ENCODE measurements at places on chromosomes 2 and 18.

- DNase-seq, result no peak
Measured at GRCh38 chr18:36312806-36313395, 15.4 kb downstream of the FHOD3 start.

GRCh38 chr2:233060980-233061590 is 943 bp downstream of the INPP5D start:
- no peak for DNase-seq

DNA sequence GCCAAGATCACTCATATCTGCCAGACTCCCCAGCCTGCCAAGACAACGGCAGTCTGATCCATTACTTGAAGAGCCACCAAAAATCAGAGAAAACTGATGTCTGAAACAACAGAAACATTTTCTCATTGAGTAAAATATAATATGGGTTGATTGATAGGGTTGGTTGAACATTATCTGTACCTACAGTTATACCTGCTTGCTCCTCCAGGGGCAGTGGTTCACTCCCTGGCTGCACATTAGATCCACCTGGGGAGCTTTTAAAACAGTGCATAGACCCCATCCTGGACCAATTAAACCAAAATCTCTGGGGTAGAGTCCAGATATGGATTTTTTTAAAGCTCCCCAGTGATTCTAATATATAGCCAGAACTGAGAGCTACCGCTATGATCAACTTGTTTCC is 43.6 kb upstream of the SLC14A2 start:
- DNase-seq, result no peak

GRCh38 chr2:160203422-160203821 is 3.4 kb upstream of the ITGB6 start:
- no peak for DNase-seq

DNA sequence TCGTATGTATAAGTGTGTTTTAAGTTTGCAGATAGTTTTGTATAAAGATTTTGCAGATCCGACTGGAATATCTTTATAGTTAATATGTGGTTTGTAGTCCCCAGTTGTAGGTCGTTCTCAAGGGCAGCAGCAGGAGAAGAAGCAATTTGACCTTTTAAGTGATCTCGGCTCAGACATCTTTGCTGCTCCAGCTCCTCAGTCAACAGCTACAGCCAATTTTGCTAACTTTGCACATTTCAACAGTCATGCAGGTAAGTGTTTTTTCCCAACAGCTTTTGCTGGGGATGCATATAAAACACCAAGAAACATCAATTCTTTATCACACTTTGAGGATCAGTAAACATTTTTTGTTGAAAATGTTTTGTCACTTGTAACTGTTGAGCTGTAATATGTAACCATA is 52.7 kb downstream of the AGFG1 start:
- no peak for DNase-seq

- DNase-seq, result no peak
Measured at GRCh38 chr2:66443186-66443978, 8.5 kb downstream of the MEIS1 start.

DNA sequence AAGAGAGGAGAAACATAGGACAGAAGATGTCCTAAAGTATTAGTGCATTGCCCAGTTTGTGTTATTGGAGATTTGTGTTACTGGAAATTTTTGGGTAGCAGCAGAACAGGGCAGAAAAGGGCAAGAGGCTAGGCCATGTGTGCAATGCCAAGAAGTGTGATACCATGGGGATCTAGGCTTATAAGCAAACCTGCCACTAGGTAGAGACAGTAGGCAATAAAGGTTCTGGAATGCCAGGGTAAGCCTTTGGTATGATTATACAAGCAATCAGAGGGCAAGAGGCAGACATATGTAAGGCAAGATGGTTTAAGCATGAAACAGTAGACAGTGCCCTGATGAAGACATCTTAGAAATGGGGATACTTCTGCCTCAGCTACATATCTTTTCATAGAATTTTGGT is 12.3 kb upstream of the CERS6 start:
- no peak for DNase-seq

- DNase-seq, result no peak
Measured at GRCh38 chr18:55997151-55997561, 409.2 kb upstream of the TCF4 start.

DNA sequence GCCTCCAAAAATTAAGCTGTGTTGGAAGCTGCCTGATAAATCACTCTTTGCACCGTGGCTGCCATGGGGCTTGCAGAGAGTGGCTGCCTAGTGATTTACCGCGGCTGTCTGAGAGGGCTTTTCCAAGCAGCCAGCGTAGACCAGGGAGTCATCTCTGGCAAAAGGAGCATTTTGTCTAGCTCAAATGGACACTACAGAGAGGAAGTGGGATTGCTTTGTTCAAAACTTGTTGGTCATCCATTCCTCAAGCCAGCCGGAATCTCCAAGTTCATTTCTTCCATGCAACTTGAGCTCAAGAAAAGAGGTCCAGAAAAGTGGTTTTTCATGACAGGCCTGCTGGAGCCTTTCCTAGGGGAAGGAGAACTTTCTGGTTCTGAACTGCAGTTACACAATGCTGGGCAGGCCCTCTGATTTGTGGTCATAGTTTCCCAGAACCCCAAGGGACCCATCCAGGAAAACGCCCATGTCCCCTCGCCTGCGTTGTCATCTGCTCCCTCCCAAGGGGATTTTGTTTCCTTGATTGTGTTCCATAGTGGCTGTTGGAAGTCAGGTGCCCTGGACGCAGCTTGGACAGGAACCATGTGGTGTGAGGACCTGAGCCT is 108.1 kb downstream of the TRIB2 start:
- no peak for DNase-seq

DNA sequence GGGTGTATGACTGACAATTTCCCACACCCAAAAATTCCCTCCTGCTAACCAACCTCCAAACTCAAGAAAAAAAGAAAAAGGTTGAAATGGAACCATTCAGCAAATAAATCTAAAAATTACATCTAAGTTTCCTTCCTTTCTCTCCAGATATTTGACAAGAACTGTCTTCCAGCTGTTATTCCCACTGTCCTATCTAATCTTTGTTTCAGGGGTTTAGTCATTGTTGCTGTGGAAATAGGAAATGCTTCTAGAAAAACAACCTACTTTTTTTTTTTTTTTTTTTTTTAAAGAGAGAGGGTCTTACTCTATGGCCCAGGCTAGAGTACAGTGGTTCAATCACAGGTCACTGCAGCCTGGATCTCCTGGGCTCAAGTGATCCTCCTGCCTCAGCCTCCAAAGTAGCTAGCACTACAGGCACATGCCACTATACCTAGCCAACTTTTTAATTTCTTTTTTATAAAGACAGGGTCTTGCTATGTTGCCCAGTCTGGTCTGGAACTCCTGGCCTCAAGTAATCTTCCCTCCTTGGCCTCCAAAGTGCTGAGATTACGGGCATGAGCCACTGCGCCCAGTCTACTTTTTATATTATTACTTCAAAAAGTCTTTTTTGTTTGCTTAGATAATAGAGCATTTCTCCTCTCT is 88.1 kb downstream of the ITSN2 start:
- no peak for DNase-seq

DNA sequence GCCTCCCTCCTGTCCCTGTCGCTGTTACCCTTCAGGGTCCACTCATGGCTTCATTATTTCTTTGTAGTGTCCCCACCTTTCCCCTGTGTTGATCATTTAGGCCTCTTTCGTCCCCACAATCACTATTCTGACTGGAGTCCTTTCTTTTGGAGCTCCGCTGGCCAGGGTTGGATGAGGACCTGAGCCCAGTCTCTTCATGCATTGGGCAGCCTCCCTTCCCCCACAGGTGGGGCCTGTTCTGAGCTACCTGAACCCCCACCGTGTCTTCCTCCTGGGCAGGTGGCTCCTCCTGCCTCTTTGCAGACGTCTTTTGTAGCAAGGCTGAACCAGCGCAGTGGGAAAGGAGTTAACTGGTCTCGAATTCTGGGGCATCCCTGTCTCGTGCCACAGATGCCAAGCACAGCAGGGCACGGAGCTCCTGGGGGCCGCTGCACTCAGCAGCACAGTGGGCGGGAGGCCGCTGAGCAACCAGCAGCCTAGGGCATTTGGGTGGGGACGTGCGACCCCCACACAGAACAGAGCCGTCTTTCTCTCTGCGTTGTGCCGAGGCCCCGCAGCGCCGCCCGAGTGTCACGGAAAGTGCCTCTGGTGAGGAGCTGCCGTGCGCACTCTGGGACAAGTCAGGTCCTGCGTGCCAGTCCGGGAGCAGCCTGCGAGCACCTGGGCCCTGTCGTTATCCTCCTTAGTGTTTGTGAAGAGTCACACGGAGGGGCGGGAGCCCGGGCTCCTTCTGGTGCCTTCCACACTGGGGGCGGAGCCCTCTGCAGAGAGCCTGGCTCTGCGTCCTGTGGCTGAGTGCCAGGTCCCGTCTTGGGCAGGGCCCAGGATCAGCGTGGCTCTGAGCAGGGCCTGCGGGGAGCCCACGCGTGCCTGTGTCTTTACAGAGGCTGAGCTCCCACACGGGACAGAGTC is 130.1 kb downstream of the NFATC1 start:
- DNase-seq, result no peak

- DNase-seq, result no peak
Measured at GRCh38 chr2:164562666-164563065, 58.6 kb downstream of the GRB14 start.

GRCh38 chr18:70366174-70366573 is 77.3 kb downstream of the SOCS6 start:
- DNase-seq, result no peak

DNA sequence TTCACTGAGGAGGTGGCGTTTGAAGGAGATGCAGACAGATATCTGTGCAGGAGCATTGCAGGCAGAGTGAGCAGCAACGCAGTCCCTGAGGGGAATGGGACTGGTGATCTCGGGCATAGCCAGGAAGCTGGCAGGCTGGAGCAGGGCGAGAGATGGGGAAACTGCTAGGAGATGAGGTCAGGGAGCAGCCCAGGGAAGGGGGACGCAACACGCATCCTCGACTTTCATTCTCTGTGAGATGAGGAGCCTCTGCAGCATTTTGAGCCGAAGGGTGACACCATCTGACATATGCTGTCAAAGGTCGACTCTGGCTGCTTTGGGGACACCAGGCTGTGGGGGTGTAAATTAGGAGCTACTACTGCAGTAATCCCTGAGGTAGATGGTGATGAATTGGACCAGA is 4.3 kb upstream of the CHRNA1 start:
- no peak for DNase-seq

DNA sequence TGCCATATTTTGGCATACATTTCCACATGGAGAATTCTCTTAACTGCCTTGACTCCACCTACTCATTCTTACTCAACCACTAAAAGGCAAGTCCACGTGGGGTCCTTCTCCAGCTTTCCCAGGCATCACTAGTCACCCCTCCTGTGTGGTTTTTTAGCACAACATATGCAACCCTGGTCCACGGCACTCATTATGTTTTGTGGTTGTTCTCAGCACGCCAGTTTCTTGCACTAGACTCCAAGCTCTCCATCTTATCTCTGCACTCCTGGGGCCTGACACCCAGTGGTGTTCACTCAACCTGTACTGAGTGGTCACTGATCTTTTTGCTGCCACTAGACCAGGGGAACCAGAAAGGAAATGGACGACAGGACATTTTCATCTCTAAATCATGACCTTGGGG is 18.0 kb downstream of the MARCHF4 start:
- DNase-seq, result no peak

DNA sequence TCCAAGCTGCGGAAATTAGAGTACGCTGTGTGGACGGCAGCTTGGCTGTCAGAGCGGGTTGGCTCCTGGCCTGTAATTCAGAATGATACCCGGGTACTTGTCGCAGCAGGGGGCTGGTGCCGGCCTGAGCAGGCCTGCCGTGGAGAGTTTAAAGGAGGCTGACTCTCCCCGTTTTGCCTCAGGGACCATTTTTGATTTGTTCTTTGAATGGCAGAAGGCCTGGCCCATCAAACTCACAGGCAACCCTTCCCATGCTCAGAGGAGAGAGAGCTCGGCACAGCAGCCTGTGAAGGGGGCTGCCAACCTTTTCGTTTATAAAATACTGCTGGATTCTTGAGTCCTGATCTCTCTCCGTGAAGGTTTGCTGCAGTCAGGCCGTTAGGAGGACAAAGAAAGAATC is 151.3 kb downstream of the KLHL29 start:
- no peak for DNase-seq

DNA sequence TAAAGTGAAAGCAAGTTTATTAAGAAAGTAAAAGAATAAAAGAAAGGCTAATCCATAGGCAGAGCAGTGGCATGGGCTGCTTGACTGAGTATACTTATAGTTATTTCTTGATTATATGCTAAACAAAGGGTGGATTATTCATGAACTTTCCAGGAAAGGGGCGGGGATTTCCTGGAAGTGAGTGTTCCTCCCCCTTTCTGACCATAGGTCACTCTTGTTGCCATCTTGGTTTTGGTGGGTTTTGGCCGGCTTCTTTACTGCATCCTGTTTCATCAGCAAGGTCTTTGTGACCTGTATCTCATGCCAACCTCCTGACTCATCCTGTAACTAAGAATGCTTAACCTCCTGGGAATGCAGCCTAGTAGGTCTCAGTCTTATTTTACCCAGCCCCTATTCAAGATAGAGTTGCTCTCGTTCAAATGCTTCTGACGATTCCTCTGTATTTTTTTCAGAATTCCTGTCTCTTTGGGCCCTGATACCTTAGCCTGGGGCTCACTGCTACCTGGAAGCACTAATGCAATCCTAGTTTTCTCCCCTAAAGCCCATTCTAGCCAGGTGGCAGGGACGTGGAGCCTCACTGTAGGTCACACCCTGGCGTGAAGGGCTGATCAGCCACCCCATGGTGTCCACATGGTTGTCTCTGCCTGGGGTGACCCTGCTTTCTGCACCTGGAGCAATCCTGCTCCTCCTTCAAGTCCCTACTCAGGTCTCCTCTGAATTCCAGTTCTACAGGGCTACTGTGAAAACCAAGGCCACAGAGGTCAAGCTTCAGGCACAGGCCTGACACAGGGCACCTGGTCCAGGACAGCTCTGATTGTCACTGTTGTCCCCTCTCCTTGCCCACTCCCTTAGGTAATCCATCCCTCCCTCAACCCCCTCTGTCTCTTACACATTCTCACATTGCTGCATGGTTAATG is 6.0 kb upstream of the SLC35F6 start:
- no peak for DNase-seq

- DNase-seq, result no peak
Measured at GRCh38 chr18:24462838-24463775, 2.7 kb downstream of the HRH4 start.

- DNase-seq, result no peak
Measured at GRCh38 chr2:147051248-147051647, 793.6 kb upstream of the ACVR2A start.

DNA sequence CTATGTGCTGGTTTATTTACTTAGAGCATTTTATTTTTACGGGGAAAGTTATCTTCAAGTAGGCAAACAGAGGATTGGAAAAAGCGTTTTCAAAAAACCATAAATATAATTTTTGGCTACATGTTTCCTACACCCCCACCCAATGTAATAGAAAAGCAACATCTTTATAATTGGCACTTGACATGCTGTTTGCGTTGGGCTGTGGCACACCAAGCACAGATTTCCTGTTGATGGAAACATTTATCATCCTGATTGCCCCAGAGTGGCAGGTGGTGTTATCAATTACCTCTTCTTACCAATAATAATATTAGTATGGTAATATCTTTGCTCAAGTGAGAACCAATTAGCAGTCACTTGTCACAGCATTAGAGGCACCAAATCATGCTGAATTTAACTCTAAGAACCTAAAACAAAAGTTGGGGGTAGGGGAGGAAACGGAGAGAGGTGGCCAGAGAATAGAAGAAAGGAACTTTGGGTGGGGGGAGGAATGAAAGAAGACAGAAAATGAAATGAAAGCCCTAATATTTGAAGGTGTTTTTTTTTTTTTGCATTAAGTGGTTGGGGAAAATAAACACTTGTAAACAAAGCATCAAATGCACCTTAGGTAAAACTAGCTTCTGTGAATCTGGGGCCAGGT is 3.8 kb upstream of the SALL3 start:
- no peak for DNase-seq

GRCh38 chr2:160418398-160418765 is 75.2 kb downstream of the RBMS1 start:
- no peak for DNase-seq

- no peak for DNase-seq
Measured at GRCh38 chr18:23941791-23942190, 72.8 kb upstream of the TTC39C start.

- no peak for DNase-seq
Measured at GRCh38 chr2:240309214-240309613, 126.2 kb upstream of the GPC1 start.
